ENCODE measurements at places on chromosomes 12 and 14.

- DNase-seq: no peak
These were observed 21.9 kb downstream of the RNFT2 start for GRCh38 chr12:116759783-116760621.

- no peak for DNase-seq
These were observed 434.4 kb downstream of the RGS6 start for GRCh38 chr14:72366619-72367018.

- no peak for DNase-seq
These were observed 15.3 kb upstream of the CERS5 start for GRCh38 chr12:50182461-50182860.

GRCh38 chr12:89750389-89751351, 42.0 kb upstream of the ATP2B1 start:
- no peak for DNase-seq

DNA sequence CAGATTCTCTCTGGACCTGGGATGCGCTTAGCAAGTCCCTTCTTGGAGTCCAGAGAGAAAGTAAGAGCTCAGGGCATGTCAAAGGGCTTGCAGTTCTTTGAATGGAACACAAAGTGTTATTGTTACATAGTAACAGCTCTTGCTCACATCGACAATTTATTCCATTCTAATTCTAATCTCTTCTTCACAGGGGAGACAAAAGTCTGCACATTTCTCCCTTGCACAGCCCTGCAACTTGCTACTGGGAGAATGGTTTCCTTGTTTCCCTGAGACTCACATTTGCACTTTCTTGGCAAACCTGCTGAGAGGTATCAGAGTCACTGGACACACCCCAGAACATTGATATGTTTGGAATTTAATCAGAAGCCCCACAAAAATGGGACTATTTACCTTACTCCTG, 209.9 kb upstream of the IGF1 start:
- DNase-seq: no peak

GRCh38 chr14:20603813-20604690, 12.9 kb upstream of the RNASE12 start:
- no peak for DNase-seq

- DNase-seq: no peak
These were observed 10.3 kb upstream of the AMN start for GRCh38 chr14:102911991-102912761.

DNA sequence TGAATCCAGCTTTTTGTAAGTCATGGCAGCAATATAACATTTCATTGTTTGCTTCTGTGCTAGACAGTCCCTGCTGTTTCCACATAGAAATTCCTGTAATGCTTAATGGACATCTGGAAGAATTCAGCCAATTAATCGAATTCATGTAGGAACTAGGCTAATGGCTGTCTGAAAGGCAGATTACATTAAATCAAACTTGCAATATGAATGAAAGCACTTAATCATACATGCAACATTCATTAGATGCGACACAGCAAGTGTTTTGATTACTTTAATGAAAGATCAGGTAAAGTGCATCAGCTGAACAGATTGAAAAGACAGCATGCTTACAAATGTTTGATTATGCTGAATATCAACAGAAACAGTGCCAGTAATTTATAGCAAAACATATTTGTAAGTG, 24.1 kb upstream of the INSM2 start:
- no peak for DNase-seq

GRCh38 chr12:40614923-40615322, 77.3 kb upstream of the CNTN1 start:
- DNase-seq: no peak

DNA sequence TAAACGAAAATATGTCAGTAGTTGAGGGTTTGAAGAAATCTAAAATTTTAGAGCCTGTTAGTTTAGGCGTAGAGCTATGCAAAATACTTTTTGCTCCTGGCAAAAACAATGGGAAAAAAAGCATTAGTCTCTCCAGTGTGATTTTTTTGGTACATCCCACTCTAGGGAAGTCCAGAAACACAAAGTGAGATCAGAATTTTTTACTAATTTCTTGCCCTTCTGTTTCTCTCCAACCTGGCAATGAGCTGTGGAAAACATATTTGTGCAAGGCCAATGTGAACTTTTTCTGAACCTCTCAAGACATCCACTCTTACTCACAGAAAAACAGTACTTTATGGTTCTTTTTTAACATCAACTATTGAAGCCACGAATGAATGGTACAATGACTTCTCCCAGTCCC, 56.9 kb upstream of the DCN start:
- no peak for DNase-seq

GRCh38 chr14:99508896-99509629, 27.9 kb downstream of the CCNK start:
- no peak for DNase-seq

- no peak for DNase-seq
These were observed 141.1 kb downstream of the SLC41A2 start for GRCh38 chr12:104816845-104817503.

- no peak for DNase-seq
These were observed 4.5 kb downstream of the DDX47 start for GRCh38 chr12:12817616-12818015.

- peak; percentile 62 for DNase-seq
These were observed 364.8 kb downstream of the SNAPC1 start for GRCh38 chr14:62126879-62127478.

DNA sequence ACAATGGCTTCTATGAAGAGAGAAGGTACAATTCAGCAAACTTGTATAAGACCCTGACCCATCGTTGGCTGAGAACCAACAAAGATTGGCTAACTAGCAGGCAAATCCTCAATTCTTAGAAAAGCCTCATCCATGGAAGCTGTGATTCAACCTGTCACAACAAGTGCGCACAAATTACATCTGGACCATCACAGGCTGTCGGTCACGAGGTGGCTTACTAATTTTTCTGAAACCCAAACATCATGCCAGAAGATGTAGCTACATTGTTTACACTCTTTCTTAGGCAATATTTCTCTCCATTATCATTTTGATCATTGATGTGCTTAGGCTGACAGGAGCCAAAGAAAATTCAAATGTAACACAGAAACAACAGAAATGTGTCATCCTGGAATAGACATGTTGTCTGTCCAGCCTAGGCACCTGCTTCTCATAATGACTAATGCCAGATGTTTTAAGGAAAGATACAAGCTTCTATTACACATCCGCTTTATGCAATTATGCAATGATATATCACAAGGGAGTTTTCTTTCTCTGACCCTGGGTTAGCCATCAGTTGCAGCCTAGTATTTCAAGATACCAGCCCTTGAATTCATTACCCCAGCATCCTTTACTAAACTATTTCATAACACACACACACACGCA, 92.9 kb upstream of the DIO2 start:
- DNase-seq: no peak

- no peak for DNase-seq
These were observed 54.7 kb upstream of the MAP1LC3B2 start for GRCh38 chr12:116504438-116504837.

DNA sequence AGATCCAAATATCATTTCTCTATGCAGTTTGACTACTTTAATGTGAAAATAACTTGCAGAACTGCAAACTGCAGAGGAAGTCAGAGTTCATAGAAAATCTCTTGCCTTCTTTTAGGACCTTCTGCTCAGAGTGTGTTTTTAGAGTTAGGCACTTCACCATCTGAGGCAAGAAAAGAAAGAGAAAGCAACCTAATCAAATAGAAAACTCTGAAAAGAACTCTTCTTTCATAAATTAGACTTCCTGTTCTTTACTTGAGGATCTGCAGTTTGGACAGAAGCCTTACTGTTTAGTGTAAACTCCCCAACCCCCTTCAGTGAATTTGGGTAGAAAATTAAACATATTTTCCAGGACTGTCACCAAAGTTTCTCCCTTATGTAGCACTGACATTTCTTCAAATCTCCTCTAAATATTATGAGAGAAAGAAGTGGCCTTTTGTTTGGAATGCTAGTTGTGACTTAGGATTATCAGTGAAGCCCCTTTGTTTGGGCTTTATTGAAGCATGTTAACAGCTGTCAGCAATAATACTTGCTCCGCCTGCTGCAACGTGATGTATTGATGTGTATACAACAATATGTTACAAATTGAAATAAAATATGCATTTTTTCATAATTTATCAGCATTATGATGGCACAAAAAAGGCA, 99.5 kb downstream of the PDZRN4 start:
- no peak for DNase-seq

- DNase-seq: no peak
These were observed 142.0 kb downstream of the DUSP6 start for GRCh38 chr12:89210277-89210676.

DNA sequence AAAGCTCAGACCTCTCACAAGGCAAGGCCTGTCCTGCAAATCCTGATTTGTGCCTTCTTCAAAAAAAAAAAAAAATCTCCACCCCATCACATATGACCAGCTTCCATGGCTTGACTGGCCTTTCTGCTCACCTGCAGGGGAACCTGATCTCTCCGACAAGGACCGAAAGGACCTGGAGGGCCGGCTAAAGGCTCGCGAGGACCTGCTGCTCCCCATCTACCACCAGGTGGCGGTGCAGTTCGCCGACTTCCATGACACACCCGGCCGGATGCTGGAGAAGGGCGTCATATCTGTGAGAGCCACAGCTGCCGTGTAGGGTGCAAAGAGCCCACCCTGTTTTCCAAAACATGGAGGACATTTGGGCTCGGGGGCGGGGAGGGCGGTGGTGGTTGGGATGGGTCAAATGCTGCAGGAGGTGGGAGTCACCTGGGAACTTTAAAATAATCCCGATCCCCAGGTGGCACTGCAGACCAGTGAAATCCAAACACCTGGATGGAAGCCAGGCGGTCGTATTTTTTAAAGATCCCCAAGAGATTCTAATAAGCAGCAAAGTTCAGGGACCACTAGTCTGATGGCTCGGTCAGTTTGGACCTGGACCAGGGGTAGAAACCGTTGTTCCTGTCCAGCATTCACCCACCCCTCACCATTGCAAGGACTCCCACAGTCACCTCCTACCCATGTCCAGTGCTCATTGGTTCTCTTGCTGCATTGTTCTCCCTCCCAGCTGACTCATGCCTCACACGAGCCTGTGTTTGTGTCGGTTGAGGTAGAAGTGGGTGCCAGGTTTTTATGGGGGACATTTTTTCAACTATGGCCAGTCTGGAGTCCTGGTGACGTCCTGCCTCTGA, 44.8 kb downstream of the FOXN4 start:
- peak; percentile 71 for DNase-seq

DNA sequence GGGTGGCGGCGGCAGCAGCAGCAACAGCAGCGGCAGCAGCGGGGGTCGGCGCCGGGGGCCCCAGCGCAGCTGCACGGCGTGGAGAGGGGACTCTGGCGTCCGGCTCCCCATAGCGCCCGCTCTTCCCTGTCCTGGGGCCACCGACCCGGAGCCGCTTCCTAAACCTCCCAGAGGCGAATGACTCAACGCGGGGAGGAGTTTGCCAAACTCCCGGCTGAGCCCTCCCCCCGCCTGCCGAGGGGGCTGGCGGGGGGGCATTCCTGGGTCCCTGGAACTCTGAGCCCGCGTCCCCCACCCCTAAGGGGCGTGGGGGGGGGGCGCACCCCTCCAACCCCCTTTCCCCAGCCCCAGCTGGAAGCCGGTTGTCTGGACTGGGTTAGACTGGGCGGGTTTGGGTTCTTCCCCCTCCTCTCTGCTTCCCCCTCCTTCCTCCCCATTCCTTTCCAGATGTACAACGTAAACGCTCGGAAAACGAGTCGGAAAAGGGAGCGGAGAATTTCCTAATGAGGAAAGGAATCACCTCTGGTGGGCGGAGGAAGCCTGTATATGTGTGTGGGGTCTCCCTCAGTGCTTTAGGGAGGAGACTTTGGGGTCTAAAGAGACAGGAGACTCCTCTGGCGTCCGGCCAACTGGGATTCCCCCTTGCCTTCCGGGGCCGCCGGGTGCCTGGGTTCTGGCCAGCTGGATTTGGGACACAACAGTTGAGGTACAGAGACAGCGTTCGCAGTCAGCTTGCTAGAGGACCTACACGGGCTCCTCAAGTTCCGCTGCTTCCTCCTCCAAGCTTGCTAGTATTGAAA, at the start of gene ITGA5:
Gene ITGA5, minus strand, starts transcription at position 179 of the 800 bp plus-strand sequence. Its CDS starts 68 bp downstream, at position 111.
- DNase-seq: peak; percentile 62

- no peak for DNase-seq
These were observed 85.0 kb upstream of the ANO2 start for GRCh38 chr12:6030081-6030480.

GRCh38 chr12:92486443-92487137, 216.2 kb upstream of the PLEKHG7 start:
- no peak for DNase-seq

DNA sequence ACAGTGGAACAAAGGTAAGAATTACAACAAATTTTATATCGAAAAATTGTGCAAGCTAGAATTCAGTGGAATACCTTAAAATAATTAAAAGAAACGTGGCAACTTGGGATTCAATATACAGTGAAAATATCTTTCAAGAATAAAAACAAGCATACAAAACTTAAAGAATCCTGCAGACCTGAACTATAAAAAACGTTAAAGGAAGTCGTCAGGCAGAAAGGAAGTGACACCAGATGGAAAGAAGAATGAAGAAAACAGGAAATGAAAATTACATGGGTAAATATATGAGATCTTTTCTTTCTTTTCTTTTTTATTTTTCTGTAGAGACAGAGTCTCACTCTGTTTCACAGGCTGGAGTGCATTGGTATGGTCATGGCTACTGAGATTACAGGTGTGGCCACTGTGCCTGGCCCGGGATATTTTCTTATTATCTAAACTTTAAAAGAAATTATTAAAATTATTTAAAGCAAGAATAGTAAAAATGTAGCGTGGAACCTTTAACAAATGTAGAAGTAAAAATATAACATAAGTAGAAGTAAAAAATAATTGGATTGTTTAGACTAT, 4.7 kb downstream of the MGP start:
- DNase-seq: no peak

DNA sequence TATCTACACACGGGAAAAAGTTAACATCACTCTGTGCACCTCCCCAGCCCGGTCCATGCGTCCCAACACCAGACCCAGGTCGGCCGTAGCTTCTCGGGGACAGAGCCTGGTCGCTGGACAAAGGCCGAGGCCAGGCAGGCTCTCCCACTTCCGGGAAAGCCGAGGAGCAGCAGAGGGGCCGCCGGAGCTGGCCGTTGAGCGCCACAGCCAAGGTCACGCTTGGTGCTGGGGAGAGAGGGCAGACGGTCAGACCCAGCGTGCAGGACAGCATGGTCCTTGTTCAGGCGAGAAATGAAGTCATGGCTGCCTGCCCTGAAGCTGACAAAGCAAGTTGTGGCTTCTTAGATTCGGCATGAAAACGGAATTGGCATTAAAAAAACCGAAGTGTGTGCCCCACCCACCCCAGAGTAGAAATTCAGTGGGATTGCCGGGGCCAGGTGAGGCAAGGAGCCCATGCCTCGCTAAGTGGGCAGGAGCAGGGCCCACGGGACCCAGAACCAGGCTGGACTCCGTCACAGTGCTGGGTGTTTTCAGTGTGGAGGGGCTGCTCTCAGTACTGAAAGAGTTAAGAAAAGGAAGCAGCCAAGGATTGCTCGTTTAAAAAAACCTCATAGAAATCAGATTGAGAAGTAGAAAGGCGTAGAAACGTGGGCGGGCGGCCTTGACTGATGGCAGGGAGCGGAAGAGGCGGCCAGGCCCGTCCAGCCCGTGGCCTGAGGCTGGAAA, 4.3 kb downstream of the ARL6IP4 start:
- DNase-seq: no peak

- DNase-seq: no peak
These were observed 284.9 kb downstream of the RAD51B start for GRCh38 chr14:68104518-68104917.

- DNase-seq: peak; percentile 85
These were observed 3.4 kb downstream of the BMP4 start for GRCh38 chr14:53953002-53953827.

GRCh38 chr14:26775765-26776563, 178.1 kb upstream of the NOVA1 start:
- peak; percentile 6 for DNase-seq

All from SW480 (cell line).